Stimulated activated CD8-positive, alpha-beta memory T cell treated with anti-CD3 and anti-CD28 coated beads, Interleukin-7, amount 100 ng/mL, for 1 hour (primary cell): ENCODE measurements at places on chromosomes 5 and 9.

DNA sequence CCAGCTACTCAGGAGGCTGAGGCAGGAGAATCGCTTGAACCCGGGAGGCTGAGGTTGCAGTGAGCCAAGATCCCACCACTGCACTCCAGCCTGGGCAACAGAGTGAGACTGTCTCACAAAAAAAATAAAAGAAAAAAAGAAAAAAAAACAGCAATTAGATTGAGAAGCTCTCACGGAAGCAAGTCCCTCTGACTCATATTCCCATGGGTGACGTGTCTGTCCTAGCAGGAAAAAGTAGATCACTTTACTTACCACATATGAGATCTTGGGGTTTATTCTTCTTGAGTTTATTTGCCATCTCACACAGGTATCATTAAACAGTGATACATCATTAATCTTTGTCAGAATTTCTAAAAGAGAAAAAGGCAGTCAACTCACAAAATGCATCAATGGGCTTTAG lies 62.6 kb downstream of the SUSD1 start:
- DNase-seq, result no peak

DNA sequence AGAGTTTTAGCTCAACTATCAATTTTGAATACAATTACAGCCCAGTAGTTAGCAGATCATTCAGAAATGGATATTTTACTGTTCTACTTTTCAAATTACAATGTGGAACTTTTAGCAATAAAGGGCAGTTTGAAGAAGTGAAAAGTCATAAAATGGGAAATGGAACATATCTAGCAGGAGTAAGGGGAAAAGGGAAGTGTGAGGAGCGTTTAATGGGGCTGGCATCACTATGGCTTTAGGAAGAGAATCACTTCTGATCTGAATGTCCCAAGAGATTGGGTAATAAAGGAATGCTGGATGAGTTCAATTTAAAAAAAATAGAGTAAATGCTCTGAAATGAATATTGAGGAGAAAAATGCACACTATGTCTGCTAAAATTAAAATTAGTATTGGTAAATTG lies 77.4 kb downstream of the ATPSCKMT start:
- no peak for DNase-seq

DNA sequence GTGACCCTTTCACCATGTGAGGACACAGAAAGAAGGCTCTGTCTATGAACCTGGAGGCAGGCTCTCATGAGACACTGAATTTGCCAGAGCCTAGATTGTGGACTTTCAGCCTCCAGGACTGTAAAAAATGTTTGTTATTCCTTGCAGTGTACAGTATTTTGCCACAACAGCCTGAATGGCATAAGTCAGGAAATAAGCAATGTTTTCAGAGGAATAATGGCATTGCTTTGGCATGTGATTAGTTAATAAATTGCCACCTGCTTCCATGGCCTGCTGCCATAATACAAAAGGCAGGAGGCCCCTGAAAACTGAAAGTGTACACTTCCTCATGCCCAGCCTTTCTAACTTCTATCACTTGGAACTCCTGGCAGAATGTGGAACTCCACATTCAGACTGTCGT lies 408.1 kb downstream of the GADD45G start:
- DNase-seq, result no peak

DNA sequence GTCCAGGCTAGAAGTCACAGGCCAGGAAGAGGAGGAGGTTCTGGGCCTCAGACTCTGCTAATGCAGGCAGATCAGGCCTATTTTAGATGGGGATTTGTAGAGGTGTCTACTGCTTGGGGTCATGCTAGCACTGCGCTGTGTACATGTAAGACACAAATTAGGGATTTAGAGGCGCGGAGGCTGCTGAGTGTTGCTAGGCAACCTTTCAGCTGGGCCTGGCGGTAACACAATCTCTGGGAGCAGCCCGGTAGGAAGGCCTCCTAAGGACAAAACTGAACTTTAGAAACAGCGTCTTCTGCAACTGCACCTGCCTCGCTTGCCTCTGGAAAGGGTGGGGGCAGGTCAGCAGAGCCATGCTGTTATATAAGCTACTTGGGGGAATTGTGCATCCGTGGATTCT lies 147.9 kb downstream of the MACROH2A1 start:
- no peak for DNase-seq

DNA sequence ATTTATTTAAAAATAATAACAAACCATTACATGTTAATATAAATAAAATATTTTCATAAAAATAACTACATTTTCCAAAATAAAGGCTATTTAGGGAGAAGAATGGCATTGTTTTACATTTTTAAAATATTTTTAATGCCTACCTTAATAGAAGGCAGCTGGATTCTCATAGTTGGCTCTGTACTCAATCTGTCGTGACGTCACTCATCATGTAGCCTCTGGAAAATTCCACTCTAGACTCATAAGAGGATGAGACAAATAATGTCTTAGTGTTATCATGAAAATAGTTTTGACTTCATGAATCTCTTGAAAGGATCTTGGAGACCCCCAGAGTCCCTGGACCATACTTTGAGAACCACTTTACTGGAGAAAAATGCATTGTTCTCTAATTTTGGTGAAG lies 93.1 kb downstream of the NXNL2 start:
- no peak for DNase-seq

- DNase-seq, result no peak
Measured at GRCh38 chr5:116509483-116510244, 65.0 kb downstream of the SEMA6A start.

- no peak for DNase-seq
Measured at GRCh38 chr9:123426406-123426805, 70.4 kb downstream of the CRB2 start.

GRCh38 chr5:27947088-27947487 lies 908.7 kb upstream of the CDH9 start:
- DNase-seq, result no peak

GRCh38 chr5:168125445-168126199 lies 165.8 kb upstream of the WWC1 start:
- DNase-seq, result no peak

- DNase-seq, result no peak
Measured at GRCh38 chr5:6423327-6424109, 25.1 kb upstream of the UBE2QL1 start.

GRCh38 chr5:154141745-154142221 lies 48.8 kb upstream of the GALNT10 start:
- DNase-seq, result no peak

- no peak for DNase-seq
Measured at GRCh38 chr5:157143127-157143971, 684 bp upstream of the MED7 start.

GRCh38 chr9:88979021-88979420 lies 12.2 kb upstream of the S1PR3 start:
- DNase-seq, result no peak

DNA sequence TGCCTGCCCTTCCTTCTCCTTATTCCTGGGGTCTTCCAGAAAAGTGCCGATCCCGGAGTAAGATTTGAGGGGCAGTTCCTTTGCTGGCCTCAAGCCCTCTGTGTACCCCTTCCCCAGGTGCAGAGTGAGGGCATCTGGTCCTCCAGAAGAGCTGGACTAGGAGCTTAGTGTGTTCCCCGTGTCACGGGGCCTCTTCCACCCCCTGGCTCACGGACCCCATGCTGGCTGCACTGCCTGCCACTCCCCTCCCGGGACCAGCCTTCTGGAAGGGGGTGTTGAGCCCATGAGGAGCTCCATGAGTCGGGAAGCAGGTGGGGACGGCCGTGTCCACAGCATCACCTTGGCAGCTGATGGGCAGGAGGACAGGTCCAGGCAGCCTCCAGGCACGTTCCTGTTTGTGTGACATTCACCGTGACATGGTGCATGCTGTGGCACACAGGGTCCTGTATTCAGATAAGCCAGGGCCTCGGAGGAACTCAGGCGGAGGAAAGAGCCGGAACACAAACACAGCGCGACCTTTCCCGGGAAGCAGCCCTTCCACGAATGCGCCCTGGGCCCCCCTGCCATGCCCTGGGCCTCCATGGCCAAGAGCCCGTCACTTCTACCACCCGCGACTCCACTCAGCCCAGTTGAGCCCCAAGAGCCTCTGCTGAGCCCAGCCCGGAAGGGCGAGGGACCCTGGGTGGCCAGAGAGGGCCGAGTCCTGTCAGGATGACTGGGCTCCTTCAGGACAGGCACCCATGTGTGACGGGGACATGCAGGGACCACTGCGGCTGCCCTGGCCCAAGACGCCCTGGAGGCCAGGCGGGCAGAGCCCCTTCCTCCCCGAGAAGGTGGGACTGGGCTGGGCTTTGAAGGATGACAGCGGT lies 5.9 kb upstream of the LCN1 start:
- DNase-seq, result no peak

DNA sequence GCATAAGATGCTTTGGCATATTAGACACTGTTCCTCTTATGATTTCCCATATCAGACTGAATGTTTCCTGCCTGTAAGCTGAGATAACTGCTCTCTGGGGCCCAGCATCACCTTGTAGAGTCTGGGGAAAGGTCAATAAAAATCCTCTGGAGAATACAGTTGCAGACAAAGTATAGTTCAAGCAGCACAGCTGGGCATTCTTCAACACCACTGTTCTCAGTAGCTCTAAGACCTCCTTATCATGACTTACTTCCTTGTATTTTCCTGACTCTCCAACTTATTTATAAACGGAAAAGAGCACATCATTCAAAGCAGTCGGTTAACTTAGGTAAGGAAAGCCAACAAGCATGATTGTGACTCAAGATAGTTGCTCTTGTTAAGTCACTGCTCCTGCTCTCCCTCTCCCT lies 208.7 kb upstream of the RASEF start:
- no peak for DNase-seq

GRCh38 chr5:151225475-151225874 lies 1.6 kb upstream of the CCDC69 start:
- DNase-seq, result no peak

DNA sequence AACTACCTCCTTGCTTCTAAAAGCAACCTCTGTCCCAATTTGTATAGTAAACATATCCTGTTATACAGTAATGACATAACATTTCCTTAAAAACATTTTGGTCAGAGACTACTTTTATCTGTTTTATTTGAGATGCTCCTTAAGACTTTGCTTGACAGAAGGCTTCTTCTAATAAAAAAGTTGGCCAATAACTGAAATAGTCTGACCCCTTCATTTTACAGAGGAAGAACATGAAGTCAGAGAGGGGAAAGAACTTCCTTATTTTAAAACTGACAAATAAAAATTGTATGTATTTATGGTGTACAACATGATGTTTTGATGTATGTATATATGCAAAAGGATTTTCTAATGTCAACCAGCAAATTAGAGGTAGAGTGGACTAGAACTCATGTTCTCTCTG lies 35.8 kb upstream of the SPARC start:
- DNase-seq, result no peak

GRCh38 chr5:133260715-133261114 lies 208.9 kb downstream of the HSPA4 start:
- no peak for DNase-seq

DNA sequence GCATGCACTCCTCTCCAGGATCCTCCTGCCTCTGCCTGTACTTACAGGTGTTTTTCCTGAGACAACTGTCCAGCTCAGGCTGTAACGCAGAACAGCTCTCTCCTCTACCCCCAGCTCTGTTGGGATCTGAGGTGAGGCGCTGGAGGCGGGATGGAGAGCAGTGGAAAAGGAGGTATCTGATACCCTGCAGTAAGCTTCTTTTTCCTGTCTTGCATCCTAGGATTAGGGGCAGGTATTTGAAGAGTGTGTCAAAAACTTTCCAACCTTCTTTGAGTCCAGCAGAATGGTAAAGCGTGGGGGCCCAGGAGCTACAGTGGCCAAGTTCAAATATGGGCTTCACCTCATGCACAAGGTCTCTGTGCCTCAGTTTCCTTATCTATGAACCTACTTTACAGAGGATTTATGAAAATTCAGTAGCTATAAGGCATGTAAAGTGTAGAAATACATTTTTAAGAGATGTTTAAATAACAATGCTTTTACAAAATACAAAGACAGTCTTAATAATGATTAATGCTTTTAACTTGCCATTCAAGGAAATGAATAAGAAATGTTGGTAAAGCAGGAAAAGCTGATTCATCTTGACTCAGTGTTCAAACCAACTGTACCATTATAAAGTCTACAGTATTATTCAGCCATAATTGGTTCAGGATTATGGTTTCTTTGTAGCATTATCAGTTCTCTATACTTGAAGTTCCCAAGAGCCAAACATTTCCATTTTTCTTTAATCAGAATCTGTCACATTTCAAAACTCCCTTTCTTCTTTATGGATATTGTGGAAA lies 26.1 kb downstream of the MAP1B start:
- no peak for DNase-seq

- no peak for DNase-seq
Measured at GRCh38 chr9:25813478-25813877, 135.2 kb upstream of the TUSC1 start.

DNA sequence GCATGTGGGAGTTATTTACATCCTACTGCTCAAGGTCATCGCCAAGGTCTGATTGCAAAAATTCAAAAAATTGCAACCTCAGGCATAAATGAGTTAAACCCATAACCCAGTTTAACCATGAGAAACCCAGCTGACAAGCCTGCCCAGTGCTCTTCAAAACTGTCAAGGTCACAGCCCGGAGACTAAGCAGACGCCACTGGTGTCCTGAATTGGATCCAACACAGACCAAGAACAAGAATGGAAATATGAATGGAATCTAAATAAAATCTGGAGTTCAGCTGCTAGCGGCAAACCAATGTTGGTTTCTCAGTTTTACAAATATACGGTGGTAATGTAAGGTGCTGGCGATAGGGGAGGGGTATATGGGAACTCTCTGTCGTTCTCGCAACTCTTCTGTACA lies 201.5 kb upstream of the MVB12B start:
- no peak for DNase-seq

DNA sequence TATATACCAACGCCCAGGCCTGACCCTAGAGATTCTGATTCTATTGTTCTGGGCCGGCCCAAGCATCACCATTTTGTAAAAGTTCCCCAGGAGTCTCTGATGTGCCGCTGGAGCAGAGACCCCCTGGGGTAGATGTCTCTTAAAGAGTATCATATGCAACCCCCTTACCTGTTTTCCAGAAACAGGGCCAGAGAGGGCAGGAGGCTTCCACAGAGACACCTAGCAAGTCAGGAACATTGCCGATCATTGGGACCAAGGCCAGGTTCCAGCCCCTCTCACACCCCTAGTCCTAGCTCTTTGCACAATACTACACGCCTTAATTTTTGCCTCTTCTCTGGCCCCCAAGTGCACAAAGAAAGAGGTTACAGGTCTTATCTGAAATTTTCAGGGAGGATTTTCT lies 63.8 kb downstream of the TMOD1 start:
- no peak for DNase-seq

DNA sequence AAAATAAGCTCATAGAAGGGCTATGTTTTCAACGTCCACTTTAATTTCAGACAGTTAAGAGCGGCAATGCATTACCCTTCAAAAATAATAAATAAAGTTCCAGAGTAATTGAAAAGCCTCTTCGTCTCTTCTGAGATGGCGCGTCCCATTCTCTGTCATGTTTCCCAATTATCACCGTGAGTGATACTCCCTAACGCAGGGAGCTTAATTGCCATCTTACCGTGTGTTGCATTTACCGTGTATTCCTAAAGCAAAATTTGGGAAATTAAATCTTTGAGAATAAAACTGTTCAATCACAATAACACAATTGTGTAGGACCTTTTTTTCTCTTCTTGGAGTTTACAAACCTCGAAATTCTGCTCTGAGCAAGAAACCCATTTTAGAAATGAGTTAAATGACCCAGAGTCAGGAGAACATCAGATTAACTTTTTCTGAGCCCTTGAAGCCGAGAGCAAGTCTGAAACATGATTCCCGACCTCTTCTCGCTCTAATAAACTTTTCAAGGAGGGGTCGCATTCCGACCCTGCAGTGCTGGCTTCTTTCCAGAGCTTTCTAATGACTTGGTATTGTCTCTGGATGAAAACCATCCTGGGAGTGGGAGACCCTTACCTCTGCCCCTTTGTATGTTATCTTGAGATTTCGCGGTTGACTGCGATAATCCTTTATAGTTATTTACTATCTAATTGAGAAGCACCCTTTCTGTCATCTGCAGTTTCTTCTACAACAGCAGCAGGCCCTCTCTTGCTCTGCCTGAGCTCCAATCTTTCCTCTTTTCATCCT lies 251.5 kb downstream of the FSTL4 start:
- DNase-seq, result no peak
